ENCODE measurements at places on chromosomes 2 and 18.
A peak's percentile ranks its signal among the peaks of the same experiment; 100 is the strongest.

DNA sequence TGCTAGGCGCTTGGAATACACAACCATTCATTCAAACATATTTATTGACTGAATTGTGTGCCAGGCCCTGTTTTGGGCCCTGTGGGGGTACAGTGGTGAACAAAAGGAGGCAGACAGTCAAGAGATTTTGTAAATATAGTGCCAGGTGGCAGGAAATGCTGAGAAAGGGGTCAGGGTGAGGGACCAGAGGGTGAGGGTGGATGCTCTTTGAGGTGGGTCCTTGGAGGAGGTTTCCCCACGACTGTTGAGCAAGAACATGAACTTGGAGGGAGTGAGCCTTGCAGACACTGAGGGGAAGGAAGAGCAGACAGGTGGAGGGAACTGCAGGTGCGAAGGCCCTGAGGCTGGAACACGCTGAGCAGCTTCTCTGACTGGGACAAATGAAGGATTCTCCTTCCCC is 40.7 kb downstream of the ODC1 start:
- DNase-seq = no peak

- peak; percentile 31 for DNase-seq
Measured at GRCh38 chr2:179240481-179241451, 23.9 kb downstream of the SESTD1 start.

DNA sequence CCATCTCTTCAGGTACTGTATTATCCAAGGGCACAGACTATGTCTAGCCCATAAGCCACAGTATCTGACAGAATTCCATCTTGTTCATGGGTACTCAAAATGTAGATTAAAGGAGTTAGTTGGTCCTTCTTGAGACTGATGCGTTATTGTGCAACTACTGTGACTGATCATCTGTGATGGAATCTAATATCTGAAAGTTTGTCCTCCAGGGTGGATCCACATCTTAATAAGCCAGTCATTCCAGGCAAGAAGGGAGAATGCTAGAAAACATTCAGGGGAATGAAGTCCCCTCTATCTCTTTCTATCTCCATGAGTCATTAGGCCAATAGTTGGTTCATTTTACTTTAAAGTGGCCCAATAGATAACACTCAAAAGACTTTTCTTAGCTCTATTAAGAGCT is 252.6 kb downstream of the EXOC6B start:
- no peak for DNase-seq

- DNase-seq = peak; percentile 85
Measured at GRCh38 chr2:172442072-172442895, 14.9 kb downstream of the ITGA6 start.

DNA sequence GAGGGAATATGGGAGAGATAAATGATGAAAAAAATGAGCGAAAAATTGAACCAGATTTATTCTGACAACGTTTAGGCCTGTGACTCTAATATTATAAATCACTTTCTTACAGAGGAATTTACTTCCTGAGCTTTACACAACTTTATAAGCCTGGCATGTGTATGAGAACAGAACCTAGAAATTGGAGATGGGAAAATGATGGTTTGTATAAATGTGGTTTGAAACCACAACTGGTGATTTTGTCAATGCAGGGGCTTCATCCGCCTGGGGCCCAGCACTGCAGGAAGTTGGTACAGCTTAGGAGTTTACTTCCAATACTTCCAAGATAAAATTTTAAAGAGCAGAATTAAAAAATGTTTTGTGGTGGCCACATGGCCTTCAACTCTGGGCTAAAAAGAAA is 82.3 kb downstream of the VAPA start:
- DNase-seq = no peak

DNA sequence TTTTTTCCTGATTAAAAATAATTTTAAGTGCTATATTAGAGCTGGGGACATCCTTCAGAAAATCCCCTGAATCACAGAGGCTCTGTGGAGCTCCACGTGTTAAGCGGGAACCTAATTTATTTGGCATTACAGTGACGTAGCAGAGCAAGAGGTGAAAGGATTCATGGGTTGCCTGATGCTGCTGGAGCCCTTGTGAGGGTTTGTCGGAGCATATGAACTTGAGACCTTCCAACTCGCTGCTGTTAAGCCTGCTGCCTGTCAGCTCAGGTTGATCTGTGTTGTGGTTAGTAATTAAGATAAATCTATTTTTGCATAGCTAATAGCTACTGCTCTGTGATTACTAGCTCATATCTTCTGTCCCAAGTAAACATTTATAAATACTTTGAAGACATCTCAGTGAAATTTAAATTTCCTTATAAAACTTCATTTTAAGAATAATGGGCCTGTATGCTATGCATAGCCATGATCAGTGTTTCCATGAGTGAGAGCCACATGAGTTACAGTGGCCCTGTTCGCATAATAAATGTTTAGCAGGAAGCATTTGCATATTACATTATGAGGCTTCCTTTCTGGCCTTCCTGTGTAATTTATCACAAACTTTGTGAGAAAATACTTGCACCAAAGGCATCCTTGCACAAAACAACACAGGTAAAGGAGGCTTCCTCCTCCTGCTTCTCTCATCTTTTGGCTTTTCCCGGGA is 438.9 kb downstream of the PTPRM start:
- no peak for DNase-seq

DNA sequence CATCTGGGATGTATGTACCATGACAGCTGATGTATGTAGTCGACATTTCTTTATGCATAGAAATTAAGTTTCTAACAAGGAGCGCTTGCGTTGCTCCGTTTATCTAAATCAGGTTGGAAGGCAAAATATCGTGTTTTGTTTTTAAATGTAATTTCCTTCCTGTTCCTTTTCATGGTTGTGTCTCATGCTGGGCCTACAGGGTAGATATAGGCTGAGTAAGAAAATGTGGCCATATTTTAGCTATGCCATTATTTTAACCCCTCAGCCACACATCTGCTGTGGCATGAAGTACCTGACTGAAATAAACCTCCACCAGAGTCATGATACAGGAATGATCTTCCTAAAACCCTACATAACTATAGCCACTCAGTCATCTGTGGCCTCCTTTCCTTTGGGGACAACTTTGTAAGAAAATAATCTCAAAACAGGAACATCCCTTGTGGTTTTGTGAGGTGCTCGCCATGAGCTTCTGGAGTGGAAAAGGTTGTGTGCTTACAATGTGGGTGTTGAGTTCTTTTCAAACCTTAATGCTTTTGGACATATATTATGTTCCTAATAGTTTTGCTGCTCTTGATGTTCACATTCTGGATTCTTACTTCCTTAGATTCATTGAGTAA is 214.3 kb downstream of the FAM210A start:
- DNase-seq = no peak

GRCh38 chr2:178392215-178392614 is 58.8 kb downstream of the PRKRA start:
- no peak for DNase-seq

DNA sequence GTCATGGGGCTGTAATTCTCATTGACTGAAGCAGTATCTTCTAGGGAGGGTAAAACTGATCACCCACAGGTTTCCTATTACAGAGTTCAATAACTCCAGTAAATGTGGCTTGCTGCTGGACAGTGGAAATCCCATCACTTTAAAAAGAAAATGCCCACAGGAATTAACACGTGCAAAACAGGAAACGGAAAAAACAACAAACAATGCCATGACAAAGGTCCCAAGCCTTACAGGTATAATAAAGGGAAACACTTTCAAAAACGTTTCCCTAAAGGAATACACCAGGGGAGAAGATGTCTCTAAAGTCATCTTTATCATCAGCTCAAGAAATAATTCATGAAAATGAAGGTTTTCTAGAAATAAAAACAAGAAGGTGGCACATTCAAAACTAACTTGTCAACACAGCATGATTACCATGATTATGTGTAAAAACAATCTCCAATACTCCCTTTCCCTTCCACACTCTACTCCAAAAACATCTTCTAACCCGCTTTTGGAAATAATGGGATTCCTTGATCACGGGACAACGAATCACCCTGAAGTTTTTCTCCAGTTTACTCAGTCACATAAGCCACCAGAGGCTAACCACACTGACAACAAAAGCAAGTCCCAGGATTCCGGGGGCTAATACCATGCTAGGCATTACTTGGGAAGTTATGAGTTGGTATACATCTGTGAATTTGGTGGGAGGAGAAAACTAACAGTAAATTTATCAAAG is 167.9 kb downstream of the TCF4 start:
- peak; percentile 60 for DNase-seq

DNA sequence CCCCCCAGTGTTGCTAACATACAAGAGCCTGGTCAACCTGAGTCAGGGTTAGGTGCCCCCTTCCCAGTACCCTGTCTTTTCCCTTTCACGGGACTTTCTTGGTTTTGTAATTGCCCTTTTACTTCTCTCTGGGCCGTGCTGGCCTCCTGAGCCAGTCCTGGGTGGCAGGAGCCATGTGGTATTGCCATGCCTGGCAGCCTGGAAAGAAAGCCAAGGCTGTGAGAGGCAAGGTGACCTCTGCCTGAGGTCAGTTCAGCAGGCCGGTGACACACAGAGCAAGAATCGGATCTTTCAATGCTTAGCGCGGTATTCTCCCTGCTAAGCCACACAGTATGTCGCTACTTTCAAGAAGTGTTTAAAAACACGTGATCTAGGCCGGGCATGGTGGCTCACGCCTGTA is 52.3 kb downstream of the C18orf63 start:
- no peak for DNase-seq

- peak; percentile 40 for DNase-seq
Measured at GRCh38 chr18:28065031-28065792, 111.7 kb downstream of the CDH2 start.

DNA sequence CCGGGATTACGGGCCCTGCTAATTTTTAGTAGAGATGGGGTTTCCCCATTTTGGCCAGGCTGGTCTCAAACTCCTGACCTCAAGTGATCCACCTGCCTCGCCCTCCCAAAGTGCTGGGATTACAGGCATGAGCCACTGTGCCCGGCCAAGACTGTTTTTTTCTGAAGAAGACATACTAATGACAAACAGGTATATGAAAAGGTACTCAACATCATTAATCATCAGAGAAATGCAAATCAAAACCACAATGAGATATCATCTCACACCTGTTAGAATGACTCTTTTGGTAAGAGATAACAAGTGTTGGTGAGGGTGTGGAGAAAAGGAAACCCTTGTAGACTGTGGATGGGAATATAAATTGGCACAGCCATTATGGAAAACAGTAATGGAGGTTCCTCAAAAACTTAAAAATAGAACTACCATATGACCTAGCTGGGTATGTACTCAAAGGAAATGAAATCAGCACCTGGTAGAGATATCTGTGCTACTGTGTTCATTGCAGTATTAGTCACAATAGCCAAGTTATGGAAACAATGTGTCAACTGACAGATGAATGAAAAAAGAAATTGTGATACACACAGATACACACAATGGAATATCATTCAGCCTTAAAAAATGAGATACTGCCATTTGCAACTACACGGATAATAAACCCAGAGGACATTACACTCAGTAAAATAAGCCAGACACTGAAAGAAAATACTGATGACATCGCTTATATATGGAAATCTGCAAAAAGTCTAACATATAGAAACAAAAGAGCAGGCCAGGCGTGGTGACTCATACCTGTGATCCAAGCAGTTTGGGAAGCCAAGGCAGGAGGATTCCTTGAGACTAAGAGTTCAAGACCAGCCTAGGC is 20.8 kb downstream of the SOS1 start:
- DNase-seq = peak; percentile 82

DNA sequence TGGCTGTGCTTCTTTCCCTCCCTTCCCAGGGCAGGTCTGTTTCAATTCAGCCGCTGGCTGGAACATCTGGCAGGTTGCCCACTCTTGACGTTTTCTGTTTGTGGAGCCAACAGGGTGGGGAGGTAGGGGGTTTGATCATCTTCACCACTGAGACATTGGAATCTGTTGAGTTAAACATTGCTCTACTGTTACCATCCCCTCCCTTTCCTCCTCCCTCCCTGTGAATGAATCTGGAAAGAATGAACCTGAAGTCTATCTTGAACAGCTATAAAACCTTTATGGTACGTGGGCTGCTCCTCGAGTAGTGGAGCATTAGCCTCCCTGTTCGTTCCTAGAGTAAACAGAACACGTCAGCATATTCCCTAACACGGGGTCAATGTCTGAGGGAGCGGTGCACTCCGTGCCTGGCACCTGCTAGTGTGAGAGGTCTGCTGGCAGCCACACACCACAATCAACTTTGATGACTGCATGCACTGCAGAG is 249.9 kb upstream of the RBBP8 start:
- DNase-seq = peak; percentile 60

DNA sequence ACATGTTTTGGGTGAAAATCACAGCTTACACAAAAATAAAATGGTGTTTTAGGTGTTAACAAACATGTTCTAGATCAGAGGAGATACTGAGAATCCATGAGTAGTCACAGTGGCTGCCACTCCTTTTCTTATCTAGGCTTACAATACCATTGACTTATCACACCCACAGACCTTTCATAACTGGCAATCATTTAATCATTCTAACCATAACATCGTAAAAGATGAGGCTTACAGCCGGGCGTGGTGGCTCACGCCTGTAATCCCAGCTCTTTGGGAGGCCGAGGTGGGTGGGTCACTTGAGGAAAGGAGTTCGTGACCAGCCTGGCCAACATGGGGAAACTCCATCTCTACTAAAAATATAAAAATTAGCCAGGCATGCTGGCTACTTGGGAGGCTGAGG is 18.8 kb upstream of the SERPINB5 start:
- no peak for DNase-seq
